ENCODE measurements at places on chromosomes 4 and X. TPM values are rescaled to one million over a fixed set of nuclear protein-coding genes. Genes with fewer than 3 reads are reported as not detected.

VSIG1 gene
- total RNA-seq, result not detected

PCDH7 gene
- 96.1 TPM for total RNA-seq

PNMA3 gene
- total RNA-seq, result 15.4 TPM

HMGN5 gene
- 6.7 TPM for total RNA-seq

DNA sequence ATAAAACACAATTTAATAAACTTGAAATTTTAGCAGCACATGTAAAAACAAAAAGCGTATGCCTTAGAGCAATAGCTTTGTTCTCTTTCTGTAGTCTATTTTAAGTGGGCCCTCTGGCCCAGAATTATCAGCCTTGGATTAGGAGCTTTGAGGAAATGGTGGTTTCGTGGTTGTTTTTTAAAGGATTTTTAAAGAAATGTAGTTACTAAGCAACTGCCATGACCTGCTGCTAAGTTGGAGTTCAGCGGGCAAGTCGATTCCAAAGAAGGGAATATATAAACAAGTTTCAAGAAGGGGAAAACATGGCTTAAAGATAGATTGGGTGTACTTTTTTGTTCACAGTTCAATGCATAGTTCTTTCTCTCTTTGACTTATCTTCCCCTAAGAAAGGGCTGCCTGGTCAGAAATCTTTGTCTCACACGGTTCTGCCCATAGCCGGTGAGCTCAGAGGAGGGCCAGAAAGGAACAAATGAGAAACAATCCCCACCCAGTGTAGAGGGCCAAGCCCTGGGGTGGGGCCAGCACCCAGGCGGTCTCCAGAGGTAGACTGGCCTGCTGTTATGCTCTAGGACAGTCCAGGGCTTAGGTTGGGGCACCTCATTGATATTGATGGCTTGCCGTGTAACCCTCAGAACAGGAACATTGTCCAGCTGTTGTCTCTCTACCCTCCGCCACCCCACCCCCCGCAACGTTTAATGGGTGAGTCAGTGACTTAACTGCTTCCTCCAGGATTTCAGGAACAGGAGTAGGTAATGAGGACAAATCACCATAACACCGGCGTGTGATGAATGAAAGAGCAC is 32.5 kb downstream of the DLG3 start:
- peak; percentile 42 for DNase-seq

GRCh38 chr4:168319486-168320019 is 1.0 kb upstream of the DDX60 start:
- DNase-seq, result no peak

GRCh38 chr4:161444626-161445025 is 719.2 kb downstream of the FSTL5 start:
- DNase-seq, result no peak

DNA sequence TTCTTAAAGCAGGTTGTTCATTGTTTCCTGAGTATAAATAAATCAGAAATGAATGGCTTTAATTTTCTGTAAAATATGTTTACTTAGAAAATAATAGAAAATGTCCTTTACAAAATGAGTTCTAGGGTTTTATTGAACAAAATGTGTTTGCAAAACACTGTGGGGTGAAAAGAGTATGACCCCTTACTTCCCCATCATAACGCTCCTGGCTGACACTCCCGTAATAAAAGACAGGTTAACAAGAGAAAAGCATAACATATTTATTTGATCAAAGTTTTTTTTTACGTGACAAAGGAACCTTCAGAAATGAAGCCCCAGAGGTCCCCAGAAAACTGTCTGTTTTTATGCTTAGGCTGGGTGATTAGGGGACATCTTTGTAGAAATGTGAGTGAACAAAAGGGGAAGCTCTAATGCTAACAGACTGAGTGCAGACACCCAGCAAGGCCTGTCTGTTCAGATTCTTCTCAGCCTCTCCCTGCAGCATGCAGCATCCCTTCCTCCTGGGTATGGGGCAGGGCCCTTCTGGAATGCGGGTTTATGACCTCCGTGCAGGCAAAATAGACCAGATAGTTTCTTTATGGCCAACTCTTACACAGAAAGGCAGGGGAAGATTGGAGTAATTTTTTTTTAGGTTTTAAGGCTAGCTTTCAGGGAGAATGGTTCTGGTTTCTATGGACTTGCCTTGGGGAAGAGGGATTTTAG is 26.1 kb downstream of the ZFP42 start:
- DNase-seq, result peak; percentile 59

GRCh38 chr4:175891851-175892250 is 79.8 kb upstream of the GPM6A start:
- DNase-seq, result peak; percentile 66

DNA sequence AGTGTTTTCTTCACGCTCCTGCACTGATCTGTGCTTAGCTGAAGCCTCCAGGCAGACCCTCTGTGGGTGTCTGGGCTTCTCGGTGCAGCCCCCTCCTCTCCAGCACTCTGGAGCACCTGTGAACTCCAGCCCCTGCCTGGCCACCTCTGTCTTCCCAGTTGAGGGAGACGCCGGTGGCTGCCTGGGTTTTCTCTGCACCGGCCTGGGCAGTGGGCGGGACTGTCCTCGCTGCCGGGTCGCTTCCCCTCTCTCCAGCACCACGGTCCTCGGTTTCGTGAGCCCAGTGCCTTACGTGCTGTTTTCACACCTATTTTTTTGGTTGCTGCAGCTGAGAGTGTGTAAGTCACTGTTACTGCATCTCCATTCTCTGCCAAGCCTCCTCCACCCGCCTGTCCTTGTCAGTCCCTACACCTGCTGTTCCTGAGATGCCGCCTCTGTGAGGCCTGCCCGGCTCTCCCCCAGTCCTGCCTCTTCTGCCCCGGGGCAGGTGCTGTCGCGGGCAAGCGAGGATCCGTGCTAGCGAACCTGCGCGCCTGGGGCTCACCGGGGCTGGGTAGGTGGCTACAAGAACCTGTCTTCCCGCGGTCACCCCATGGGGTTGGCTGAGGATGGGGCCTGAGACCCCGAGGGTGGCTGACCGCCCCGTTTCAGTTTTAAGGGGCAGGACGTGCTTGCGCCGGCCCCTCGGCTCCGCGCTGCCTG is 2.4 kb upstream of the FGFRL1 start:
- DNase-seq, result no peak

- DNase-seq, result peak; percentile 45
Measured at GRCh38 chr4:88613417-88613875, 21.2 kb downstream of the HERC3 start.

- peak; percentile 77 for DNase-seq
Measured at GRCh38 chr4:152679414-152680281, at the start of gene TMEM154. Gene TMEM154, minus strand, starts transcription at chr4:152679997. Its CDS starts 64 bp downstream, at chr4:152679933.

GRCh38 chr4:108730579-108730978 is 32.3 kb downstream of the ETNPPL start:
- no peak for DNase-seq

DNA sequence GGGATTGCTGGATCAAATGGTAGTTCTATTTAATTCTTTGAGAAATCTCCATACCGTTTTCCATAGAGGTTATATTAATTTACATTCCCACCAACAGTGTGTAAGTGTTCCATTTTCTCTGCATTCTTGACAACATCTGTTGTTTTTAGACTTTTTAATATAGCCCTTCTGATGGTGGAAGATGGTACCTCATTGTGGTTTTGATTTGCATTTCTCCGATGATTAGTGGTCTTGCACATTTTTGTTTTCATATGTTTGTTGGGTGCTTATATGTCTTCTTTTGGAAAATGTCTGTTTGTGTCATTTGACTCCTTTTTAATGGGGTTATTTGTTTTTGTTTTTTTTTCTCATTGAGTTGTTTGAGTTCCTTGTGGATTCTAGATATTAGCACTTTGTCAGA is 75.3 kb upstream of the PUDP start:
- DNase-seq, result no peak

DNA sequence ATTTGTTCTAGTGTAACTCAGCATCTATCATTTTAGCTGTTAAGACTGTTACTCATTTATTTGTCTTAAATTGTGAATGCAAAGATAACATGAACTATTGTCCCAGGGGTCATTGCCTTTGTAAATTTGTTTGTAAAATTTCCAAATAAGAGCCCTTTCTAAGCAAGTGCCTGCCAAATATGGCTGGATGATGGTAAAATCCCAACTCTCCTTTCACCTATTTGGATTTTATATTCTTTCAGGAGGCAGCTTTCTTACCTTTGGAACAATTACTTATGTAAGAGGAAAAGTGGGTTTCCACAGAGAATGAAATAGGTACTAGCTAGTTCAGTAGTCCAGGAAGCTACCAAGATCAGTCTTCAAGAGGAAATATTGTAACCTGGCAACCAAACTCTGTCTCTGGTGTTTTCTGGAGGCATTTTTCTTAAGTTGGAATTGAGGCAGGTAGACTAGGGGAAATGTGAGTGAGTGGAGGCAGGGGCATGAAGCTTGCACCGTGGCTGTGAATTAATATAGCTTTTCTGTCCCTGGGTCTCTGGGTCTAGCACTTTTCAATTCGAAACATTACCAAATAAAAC is 363.0 kb upstream of the ZCCHC13 start:
- DNase-seq, result no peak
